Lower leg skin (tissue), 4 donors: ENCODE measurements at places on chromosomes 6 and 20.

- no peak for DNase-seq
These were observed 818.9 kb upstream of the SLC35B3 start for GRCh38 chr6:9254251-9254650.

- DNase-seq, result no peak
These were observed 292.3 kb upstream of the EYS start for GRCh38 chr6:65999288-65999791.

DNA sequence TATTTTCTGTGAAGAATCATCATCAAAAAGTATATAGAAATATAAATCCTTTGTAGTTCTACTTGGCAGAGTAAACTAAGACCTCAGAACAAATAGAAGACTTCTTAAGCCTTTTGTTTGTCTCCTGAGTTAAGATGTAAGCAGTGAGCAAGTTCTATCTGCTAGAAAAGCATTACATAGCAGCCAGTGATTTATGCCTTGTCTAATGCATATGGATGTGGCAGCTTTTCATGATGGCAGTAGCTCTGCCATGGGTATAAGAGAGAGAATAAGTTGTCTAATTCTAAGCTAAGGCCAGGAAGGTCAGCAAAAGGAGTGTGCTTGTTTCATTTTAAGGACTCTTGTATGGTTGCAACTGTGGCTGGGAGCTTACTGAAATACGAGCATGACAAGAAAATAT lies 920.2 kb downstream of the GRIK2 start:
- DNase-seq, result no peak

DNA sequence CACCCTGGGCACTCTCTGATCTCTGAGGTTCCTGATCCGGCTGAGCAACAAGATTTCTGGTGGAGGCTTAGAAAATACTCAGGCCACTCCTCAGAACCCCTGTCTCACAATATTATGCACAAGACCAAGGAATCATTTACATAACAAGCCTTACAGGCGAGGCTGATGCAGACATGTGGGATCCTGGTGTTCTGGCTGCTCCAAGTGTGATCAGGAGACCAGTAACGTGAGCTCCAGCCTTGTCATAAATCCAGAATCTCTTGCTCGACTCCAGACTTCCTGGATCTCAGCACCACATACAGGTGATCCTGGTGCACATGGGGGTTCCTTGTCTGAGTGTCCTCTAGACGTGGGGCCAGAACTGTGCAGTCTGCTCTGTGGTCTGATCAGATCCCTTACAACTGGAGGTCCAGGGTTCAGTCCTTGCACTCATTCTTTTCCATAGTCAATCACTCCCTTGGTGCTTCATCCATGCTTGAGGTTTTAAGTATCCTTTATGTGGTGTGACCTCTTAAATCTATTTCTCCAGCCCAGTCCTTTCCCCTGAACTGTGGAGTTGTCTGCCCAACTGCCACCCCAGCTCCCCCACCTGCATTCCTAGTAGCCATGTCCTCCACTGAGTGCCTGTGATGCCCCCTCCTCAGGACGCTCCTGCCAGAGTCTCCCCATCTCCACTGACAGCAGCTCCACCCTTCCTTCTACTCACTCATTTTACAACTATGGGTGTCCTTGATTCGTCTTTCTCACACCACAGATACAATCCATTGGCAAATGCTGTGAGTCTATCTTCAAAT lies 5.1 kb downstream of the HLA-C start:
- no peak for DNase-seq

DNA sequence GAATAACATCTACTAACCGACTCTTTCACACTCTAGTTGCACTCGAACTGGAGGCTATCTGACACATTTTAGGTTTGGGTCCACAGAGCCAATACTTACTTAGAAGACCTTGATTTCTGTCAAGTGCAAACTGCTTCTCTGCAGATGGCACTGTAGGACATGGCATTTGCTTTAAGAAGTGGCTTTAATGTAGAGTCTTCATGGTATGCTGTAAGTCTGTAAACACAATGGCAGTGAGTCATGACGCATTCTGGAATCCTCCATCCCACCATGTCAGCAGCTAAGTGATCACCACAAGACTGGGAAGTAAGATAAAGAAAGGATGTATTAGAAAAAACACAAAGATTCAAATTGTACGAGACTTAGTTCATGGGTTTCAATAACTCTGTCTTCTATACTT lies 377.0 kb upstream of the NOX3 start:
- no peak for DNase-seq

DNA sequence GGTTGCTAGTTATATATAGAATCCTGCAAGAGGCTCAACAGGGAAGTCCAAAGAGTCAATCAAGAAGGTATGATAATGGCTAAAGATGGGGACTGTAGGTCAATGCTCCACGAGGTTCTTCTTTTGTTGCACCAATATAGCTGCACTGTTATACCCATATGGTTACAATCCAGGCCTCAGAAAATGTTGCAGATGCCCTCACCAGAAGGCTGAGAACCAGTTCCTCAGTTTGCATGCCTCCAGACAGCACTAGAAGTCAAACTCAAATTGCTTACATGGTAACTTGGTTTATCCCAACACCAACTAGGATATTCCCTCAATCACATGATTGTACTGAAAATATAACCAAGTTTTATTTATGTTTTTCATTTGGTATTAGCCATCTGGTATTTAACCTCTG lies 12.1 kb downstream of the EEF1A1 start:
- DNase-seq, result no peak

GRCh38 chr20:43584448-43585136 lies 6.1 kb upstream of the IFT52 start:
- DNase-seq, result no peak

DNA sequence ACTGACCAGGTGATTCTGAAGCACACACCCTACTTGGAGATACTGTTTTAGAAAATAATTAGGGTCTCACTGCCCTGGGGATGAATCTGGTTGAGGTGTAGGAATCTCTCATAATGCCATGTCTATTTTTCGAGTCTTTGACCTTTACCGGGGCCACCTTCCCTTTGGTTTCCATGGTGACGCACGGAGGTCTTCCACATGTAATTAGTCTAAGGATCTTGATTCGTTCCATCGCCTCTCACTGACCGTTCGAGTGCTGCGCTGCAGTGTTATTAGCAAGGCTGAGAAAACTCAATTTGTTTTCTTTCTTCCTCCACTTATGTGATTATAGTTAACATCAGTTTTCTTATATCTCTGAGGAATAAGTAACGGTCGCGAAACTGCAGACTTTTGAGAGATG lies 144.3 kb upstream of the SPACA1 start:
- DNase-seq, result no peak

DNA sequence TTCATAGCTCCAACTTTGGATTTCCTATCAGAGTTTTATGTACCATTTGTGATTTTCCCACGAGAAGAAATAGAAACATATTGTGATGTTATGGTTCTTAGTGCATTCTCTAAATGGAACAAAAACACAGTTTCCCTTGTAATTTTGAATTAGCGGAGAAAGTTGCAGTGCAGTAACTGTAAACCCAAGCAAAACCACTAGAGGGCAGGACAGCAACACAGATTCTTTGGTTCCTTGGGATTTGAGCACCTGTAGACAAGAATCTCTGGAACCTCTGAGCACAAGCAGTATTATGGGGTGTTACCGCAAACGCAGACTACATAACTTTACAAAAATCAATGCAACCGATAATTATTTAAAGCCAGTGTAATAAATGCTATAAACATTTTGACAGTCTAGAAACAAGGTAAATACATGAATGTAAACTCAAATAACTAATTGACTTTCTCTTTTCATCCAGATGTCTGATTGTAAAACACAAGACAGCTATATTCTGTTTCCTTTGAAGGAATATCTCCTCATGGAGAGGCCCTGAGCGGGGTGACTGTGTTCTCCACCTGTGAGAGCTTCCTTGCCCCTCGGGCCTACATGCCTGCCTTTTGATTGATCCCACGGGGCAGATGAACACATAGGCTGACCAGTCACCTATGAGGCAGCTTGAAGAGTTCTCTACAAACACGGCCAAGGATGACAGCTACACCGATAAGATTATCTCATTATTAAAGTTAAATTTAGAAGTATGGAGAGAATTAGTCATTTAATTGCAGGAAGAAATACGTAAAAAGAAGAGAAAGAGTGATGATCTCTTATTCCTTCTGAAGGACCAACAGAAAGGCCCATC lies 67.5 kb upstream of the COL21A1 start:
- no peak for DNase-seq
